ENCODE measurements at places on chromosomes 4 and X.

- DNase-seq, result no peak
Observed at GRCh38 chr4:174929346-174929745, 11.2 kb downstream of the ADAM29 start.

GRCh38 chr4:122845066-122845465 is 18.4 kb downstream of the FGF2 start:
- DNase-seq, result no peak

GRCh38 chr4:26081795-26082498 is 167.9 kb downstream of the SMIM20 start:
- DNase-seq, result peak; percentile 66

- no peak for DNase-seq
Observed at GRCh38 chr4:4606321-4606720, 64.5 kb upstream of the STX18 start.

Data from hepatocyte (in vitro differentiated cells).